ENCODE measurements at places on chromosomes 2 and 18.

GRCh38 chr2:48943436-48943835 is 187.9 kb upstream of the LHCGR start:
- DNase-seq = no peak

GRCh38 chr2:36396878-36397539 is 41.4 kb downstream of the CRIM1 start:
- no peak for DNase-seq

GRCh38 chr18:7492385-7492784 is 74.7 kb upstream of the PTPRM start:
- DNase-seq = no peak

GRCh38 chr2:24923106-24923505 is 3.1 kb upstream of the ADCY3 start:
- DNase-seq = no peak

- no peak for DNase-seq
Measured at GRCh38 chr18:7632152-7633098, 65.3 kb downstream of the PTPRM start.

GRCh38 chr2:17877811-17878280 is 621 bp upstream of the KCNS3 start:
- no peak for DNase-seq

- no peak for DNase-seq
Measured at GRCh38 chr2:98936353-98937351, 627 bp upstream of the CRACDL start.

DNA sequence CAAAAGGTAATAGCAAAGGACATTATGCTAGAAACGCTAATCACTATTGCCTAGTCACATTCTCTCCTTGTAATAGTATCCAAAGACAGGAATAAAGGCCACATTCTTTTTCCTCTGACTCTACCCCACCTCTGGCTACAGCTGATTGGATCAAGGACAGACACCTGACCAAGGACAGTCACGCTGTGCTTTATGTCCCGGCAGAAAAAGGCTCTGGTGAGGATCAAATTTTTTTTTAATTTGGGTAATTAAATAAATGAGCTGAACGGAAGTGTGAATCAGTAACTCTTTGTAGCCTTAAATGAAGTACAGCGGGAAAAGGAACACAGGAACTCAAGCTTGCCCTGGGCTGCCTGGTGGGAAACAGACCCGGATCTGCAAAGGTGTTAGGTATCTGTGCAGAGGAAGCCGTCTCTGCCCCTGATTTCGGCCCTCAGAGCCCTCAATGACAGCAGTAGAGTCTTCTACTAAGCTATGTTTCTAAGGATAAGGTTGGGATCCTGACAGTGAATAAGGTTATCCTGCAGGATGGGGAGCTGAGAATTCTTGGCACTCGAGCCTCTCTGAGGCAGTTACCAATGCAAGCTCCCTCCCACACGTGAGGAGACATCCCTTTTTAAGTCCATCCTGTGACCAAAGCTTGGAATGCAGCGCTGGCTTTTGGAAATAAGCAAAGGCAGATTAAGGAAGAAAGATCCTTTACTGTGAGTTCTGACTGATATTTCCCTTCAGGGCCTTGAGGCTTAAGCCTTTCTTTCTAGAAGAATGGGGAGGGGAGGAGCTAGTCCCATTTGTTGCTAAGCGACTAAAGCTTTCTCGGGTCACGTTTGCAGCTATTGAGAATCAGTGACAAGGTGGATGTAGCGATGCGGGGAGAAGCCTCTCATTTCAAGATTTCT is 37.8 kb upstream of the IKZF2 start:
- no peak for DNase-seq

- no peak for DNase-seq
Measured at GRCh38 chr2:226979004-226979403, 143.2 kb downstream of the RHBDD1 start.

- peak; percentile 18 for DNase-seq
Measured at GRCh38 chr18:49561289-49562193, at the start of gene LIPG. TSS of gene LIPG (plus strand) at chr18:49562057. CDS start at chr18:49562309, 252 bp downstream.
